ENCODE measurements at places on chromosomes 5 and 9.

GRCh38 chr9:99513441-99514112 is 291.5 kb downstream of the SEC61B start:
- no peak for DNase-seq

DNA sequence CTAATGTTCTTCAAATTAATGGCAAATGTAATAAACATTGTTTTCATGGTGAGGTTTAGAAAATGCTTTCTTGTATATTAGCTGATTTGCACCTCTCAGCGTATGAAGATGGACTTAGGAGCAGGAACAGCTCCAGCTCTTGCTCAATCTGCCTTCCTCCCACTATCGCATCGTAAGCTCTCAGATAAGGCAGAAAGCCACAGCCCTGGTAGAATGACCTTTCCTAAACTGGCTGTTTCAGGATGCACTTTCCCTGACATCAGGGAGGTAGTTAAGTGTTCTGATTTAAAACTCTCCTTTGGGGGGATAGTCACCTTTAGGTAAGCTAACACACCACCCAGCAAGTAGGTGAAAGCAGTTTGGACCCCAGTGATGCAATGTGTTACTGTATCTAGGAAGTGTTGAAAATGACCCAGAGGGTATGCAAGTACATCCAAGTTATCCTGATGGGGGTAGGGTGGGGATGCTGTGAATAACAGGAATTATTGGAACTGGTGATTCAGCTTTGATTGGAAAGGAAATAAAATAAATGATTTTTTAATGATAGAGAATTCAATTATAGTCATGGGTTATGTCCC is 72.3 kb downstream of the LMNB1 start:
- no peak for DNase-seq

DNA sequence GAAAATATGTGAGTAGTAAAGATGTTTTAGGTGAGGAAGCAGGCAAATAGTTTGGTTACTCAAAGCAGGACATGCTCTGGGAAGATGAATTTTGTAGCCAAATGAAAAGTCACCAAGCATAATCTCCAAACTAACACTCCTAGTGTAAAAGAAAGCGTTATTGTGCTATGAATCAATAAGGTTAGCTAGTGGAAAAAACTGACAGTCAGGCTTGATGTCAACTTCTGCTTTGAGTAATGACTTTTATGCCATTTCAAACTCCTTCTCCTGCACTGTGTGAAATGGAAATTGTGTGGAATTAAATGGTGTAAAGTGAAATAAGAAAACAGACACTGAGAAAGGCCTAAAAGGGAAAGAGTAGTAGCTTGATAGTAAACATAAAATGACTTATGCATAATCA is 637.2 kb upstream of the DMAC1 start:
- no peak for DNase-seq

DNA sequence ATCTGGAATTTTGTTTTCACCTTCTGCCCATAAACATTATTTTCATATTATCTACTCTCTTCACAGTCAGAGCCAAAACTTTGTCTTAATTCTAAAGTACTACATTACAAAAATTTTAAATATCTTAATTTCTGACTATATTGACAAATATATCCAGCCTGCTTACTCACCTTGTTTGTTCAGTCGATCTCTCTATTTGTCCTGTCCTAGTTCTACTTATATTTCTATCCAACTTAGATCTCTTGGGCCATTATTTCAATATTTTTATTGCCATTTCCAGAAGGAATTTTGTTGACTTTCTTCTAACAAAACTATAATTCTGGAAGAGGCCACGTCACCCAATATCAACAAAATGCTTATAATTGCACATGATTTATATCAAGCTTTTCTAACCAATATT is 652.8 kb upstream of the CTNND2 start:
- DNase-seq = no peak

- DNase-seq = no peak
These were observed 29.6 kb upstream of the VDAC1 start for GRCh38 chr5:134034326-134034725.

DNA sequence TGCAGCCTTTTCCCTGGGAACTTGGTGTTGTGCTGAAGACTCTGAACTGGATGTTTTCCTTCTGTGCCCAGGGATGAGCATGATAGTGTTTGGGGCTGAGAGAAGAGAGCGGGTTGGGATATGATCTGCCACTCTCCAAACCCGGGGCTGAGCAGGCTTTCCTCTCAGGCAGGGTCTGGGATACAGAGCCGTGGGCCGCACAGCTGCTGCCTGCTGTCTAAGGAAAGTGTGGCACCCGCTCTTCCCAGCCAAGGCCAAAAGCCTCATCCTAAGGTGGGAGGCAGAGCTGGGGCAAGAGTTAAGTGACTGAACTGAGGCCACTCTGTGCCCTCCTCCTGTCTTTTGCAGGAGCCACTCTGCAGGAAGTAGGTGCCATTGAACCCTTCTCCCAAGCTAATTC is 83.6 kb upstream of the PITX1 start:
- no peak for DNase-seq

DNA sequence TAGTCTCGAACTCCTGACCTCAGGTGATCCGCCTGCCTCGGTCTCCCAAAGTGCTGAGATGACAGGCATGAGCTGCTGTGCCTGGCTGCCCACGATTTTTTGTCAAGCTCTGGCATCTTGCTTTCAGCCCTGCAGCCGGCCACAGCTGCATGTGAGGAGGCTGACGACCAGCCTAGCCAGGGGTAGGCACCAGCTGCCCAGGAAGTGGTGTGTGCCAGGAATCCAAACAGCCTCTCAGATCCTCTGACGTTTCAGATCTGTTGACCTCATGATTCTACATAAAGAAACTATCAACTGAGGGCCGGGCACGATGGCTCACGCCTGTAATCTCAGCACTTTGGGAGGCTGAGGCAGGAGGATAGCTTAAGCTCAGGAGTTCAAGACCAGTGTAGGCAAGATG is 19.0 kb downstream of the DYNC2I2 start:
- no peak for DNase-seq

DNA sequence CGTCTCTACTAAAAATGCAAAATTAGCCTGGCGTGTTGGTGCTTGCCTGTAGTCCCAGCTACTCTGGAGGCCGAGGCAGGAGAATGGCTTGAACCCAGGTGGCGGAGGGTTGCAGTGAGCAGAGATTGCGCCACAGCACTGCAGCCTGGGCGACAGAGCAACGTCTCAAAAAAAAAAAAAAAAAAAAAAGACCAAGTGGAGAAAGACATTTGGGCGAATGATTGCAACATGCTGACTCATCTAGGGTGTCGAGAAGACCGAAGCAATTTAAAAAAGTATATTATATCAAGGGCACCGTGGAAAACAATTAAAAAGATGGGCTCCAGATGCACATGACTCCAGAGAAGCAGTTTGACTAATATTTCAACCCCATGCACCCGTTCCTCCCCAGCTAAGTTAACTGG is 9.2 kb downstream of the KLF4 start:
- no peak for DNase-seq

DNA sequence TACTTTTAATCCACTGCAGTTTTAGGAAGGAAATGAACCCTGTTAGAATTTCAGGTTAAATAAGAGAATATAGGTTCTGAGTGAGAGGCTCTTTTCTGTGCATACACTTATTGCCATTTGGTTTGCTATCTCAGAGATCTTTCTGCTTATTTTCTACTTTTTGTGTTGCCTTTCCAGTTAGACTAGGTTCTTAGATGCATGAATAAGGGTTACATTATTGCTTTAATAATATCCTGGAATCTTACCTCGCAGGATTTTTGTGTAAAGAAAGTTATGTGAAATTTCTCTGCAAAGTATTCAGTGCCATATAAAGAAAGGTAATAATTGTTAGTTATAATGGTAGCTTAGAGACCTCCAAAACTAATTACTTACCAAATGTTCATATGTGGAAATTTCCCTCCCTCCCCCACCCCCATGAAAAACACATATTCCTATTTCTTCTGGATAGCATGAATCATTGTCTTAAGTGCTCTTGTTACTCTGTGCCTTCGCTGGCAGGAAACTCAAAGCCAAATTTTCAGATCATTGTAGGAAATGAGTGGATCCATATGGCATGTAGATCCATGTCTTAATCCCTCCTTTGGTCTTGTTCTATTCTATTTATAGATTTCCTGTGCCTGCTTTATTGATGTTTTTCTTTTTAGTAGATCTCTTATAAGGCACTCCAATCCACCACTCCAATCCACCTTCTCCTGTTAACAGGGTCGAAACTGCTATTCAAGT is 2.7 kb upstream of the APBA1 start:
- no peak for DNase-seq

GRCh38 chr9:95644377-95644776 is 127.6 kb upstream of the PTCH1 start:
- DNase-seq = no peak

- DNase-seq = no peak
These were observed 77.2 kb upstream of the SPATA31C2 start for GRCh38 chr9:88215196-88216125.

- DNase-seq = no peak
These were observed 1993.4 kb downstream of the EFNA5 start for GRCh38 chr5:105677291-105677690.

- no peak for DNase-seq
These were observed 21.2 kb upstream of the VCAN start for GRCh38 chr5:83450183-83450966.

DNA sequence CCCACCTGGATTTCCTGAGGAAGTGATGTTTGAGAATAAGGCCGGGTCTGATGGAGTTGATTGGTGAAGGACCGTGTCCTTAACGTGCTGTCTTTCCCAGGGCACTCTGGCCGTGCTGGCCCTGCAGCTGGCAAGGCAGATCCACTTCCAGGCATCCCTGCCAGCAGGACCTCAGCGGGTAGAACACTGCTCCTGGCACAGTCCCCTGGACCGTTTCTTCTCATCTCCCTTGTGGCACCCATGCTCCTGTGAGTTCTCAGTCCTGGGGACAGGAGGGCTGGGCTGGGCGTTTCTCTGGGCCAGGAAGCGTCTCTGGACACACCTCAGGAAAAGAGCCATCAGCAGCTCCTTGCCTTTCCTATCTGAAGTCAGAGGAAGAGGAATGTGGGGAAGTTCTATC is 4.4 kb downstream of the DELE1 start:
- DNase-seq = no peak

DNA sequence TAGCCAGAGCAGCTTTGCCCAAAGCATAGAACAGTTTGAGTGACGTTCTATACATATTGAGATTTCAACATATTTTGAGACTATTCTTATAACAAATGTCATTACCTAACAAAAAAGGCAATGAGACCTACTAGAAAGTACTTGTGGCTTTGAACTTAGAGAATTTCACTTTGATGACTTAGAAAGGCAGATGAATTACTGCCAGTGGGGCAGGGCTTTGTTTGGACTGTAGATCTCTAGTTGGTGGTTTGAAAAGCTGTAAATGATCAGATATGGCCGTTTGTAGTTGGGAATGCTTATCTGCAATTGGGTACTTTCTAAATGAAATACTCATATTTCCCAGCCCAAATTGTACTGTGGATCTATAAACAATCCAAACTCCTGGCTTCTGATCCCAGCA is 28.1 kb downstream of the SOX30 start:
- DNase-seq = no peak

- no peak for DNase-seq
These were observed 653.0 kb downstream of the MTRR start for GRCh38 chr5:8521991-8522390.

- DNase-seq = no peak
These were observed 212.5 kb downstream of the GAS1 start for GRCh38 chr9:86734771-86735170.

- DNase-seq = no peak
These were observed 7.6 kb upstream of the CLPTM1L start for GRCh38 chr5:1352231-1353219.

DNA sequence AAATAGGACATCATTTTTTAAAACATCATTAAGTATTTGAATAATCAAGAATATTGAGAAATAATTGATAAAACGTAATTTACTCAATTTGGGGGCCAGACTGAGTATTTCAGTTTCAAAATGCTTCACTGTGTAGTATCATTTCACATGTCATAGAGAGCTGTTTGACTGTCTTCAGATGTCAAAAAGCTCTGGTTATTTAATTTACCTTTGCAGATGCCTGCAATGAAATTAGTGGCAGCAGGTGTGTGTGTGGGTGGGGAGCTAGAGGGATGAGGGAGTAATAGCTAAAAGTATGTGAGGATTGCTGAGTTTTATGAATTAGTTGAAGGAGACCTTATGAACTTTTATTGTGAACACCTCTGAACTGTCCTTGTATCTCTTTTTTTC is 567.2 kb upstream of the MEF2C start:
- no peak for DNase-seq
